ENCODE measurements at places on chromosomes 1 and 21.

- no peak for DNase-seq
These were observed 92.1 kb upstream of the LRRN2 start for GRCh38 chr1:204777591-204777990.

- DNase-seq, result no peak
These were observed 55.0 kb upstream of the GCLM start for GRCh38 chr1:93964096-93964776.

DNA sequence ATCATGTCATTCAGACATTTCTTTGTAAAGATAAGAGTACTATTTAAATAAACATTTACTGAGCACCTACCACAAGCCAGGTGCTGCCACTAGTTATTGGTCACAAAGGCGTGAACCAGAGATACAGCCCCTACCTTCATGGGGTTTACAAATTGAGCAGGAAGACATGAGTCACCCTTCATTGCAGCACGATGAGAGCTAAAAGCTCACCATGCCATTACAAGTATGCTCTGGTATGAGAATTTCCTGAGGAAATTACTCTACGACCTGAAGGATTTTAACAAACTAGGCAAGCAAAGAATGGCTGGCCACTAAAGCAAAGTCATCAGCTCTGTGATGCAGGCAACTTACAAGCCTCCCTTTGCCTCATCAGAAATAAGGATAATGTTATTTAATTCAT lies 346.8 kb downstream of the BRINP2 start:
- DNase-seq, result no peak

DNA sequence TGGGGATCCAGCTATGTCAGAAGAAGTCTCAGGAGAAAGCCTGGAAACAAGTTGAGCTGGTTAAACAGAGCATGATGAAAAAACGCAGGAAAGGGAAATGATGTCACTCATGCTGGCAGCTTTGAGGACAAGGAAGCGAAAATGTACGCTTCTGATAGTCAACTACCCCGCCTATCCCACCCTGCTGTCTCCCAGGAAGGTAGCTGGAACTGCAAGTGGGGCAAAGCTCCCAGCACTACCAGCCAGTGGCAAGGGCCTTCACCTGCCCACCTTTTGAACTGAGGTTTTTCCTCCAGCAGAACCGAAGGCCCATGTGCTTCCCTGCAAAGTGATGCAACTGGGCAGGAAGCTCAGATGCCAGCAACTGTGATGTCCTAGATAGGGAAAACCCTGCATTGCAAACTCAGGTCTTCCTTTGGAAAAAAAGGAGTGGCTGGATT lies 6.3 kb upstream of the IL20 start:
- DNase-seq, result no peak

- DNase-seq, result no peak
These were observed 40.9 kb upstream of the CFAP126 start for GRCh38 chr1:161408429-161409052.

DNA sequence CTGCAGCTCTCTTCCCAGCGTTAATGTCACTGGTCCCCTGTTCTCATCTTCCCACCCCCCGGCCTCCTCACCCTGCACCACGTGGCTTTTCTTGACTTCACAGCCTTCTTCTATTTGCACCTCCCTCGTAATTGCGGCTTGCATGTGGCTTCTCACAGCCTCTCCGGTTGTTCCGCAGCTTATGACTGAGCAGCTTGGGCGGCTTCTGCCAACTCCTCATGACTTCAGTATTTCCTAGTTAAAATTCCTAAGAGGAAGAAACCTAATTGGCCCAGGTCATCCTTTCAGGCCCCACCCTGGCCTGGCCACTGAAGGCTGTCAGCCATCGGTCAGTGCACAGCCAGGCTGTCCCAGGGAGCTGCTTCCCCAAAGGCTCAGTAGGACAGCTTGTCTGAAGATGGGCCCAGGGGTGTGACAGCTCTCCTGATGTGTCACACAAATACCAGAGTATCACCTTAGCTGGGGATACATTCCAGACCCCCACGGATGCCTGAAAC lies 8.6 kb upstream of the RERE start:
- DNase-seq, result no peak

- no peak for DNase-seq
These were observed 8.6 kb downstream of the LMOD1 start for GRCh38 chr1:201937624-201938213.

Data from Kasumi-1 (cell line).